ENCODE measurements at places on chromosomes 7 and 10.

DNA sequence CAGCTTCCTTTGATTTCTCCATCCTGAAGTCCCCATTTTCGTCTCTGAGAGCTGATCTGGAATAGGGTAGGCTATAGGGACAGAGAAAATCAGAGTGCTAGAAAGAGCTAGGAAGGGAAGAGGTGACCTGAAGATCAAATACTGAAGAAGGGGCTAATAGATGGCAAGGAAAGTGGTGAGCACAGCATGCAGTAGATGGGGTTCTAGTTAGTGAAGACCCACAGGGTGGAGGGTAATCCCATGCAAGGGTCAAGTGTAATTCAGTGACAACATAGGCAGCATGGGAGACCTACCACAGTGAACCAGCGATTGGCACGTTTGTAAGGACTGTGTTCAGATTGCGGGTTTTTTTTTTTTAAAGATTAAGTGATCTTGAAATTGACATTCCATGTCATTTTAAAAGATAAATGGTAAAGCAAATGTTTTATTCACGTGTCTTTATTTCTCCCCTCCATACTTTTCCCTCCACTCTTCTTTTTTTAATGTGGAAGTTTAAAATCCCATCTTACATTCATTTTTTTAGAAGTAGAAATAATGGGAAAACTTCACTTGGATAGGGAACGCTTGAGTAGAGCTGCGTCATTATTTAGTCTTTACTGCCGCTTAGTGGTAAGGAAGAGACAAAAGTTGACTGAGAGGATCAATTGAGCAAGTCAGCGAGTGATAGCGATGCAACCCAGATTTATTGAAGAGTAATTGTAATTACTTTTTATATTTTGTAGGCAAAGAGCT lies 21.0 kb upstream of the ABI1 start:
- DNase-seq = no peak

DNA sequence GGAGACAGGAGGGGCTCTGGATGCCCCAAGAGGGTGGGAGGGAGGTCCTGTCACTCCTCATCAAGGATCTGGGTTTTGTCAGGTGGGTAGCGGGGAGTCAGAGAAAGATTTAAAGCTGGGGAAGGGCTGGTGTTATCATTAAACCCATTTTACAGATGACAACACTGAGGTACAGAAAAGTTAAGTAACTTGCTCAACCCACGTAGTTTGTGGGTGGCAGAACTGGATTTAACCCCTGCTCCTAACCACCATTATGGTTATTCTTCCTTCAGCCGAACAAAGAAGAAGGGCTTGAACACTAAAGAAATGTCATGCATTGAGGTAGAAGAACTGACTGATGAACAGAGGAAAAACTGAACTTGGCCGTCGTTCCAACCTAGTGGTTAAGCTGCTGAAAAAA lies 24.9 kb upstream of the PRKAG2 start:
- no peak for DNase-seq

DNA sequence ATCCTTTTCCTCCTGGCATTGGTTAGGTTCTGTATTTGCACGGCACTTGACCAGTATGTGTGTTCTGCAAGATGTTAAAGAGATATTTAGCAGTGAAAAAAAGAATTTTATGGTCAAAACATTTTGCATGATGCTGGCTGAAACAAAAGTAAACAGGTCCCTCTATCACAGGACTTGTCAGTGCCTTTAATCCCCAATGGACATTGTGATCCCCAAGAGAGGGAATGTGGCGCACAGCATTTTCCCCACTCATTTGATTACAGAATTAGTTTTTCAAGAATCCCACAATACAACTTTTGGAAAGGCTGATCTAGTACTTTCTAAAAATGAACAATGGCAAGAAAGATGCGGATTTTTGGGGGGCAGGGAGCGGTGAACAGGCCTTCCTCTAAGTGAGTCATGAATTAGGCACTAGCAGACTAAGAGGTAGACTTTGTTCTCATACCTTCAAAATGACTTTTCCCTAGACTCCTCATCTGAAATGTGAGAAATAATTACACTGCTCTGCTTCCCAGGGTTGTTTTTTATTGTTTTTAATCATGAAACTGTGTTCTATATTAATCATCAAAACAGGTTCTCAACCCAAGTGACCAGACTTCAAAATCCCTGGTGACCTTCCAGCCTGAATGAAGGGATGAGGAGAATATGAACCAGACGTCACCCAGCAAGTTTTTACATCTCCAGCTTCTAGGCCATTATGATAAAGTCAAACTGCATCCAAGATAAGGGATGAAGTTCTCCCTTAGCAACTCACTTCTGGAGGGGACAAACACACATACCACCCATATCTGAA lies 8.6 kb downstream of the FBXW4 start:
- DNase-seq = no peak

- DNase-seq = no peak
Measured at GRCh38 chr7:102992938-102993717, 80.3 kb downstream of the LRRC17 start.

DNA sequence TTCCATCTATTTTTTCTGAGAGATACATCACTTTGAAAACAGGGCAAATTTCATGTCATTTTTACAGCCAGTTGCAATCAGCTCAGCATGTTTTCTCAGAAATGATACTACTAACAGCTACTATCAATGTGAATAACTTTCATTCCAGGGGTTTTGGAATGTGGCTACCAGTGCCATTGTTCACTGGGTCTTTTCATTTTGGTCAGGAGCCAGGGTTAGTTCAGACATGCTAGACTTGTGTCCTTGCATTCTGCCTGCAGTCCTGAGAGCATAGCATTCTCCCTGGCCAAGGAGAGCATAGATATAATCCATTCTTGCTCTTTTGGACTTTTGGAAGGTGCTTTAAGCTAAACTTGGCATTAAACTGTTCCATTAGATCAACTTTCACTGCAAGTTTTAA lies 160.9 kb upstream of the NEBL start:
- DNase-seq = no peak

DNA sequence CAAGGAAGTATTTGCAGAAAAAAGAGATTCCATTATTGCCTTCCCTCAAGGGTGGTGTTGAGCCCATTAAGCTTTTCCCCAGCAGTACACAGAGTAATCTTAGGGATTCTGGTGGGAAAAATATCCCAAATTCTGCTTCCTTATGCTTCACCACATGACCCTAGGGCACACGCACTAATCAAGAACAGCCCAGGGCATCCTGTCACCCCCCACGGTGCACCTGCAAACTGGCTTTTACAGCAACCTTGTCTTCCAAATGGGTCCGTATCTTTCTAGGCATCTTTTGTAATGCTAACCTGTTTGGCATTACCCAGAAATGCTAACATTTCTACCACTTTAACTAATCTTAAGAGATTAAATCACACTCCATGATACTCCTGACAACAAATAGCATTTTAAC lies 926 bp upstream of the C7orf33 start:
- no peak for DNase-seq

GRCh38 chr7:129197771-129198170 lies 9.3 kb downstream of the SMO start:
- DNase-seq = no peak

DNA sequence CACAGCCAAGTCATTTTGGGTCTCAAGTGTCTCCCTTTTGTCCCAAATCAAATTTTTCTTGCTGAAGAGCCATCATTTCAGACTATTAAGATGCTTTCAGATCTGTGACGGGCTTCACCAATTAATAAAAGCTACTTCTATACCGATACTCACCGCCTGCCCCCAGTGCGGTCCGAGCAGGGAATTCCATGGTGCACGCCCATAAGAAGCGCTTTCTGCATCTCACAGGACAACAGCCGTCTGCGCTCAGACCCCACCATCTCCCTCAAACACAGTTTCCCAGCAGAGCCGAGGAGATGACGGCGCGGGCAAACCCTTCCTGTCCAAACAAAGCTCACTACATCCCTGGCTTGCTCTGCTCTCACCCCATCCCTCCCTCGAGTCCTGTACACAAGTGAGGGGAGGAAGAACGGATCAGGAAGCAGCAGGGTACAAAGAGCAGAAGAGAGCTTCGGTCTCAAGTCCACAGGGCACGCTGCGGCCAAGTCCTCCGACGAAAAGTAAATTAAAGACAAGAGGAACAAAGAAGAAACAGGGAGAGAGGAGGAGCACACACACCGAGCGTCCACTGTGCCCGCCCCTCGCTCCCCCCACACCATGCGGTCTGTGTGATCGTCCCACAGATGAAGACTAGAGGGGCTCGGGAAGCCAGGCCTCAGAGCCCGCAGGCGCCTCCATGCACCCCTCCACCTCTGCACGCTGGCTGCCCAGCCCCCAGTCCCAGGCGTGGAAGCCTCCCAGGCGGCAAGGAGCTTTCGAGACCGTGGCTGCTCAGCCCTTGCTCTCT lies 121.9 kb downstream of the MAD1L1 start:
- DNase-seq = peak; percentile 54

DNA sequence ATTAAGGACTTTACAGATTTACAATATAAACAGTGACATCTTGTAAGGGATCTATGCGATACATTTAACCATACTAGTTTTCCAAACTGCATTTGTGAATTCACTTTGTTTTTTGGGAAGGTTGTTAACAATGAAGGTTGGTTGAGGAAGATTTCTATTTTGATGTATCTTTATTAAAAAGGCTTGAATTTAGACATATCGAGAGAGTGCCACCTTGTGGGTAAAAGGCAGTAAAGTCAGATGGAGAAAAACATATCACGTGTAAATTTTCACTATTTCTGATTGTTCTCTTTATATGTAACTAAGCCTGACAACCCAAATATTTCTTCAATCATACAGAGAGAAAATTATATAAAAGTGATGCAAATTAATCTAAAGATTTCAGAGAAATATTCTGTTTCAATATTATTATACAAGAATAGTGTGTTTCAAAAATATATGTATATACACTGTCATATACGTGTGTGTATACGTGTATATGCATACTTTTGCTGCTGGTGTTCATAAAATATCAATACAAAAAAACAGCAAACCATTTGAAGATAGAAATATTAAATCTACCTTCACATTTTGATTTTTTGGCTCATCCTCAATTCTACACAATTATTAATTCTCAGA lies 988.6 kb downstream of the SORCS1 start:
- no peak for DNase-seq

- no peak for DNase-seq
Measured at GRCh38 chr7:27693794-27694193, 31.1 kb upstream of the HIBADH start.

DNA sequence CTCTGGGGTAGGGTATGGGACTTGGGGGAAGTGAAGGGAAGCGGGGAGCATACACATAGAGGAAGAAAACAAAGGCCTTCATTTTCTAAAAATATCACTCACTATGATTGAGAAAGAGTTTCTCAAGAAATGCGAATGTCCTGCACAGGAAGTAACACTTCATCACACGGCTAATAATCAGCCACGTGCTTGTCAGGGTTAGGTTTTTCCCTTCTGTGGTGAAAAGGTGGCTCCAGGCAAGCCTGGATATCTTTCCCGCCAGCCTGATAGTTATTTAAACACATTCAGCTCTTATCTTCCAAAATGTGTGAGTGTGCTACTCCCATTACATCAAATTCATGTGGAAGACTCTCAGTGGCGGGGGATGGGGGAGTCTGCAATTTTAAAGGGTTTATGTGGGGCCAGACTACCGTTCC lies 166.4 kb upstream of the ADO start:
- no peak for DNase-seq
